RKO (cell line): ENCODE measurements at places on chromosomes 3 and 15.

DNA sequence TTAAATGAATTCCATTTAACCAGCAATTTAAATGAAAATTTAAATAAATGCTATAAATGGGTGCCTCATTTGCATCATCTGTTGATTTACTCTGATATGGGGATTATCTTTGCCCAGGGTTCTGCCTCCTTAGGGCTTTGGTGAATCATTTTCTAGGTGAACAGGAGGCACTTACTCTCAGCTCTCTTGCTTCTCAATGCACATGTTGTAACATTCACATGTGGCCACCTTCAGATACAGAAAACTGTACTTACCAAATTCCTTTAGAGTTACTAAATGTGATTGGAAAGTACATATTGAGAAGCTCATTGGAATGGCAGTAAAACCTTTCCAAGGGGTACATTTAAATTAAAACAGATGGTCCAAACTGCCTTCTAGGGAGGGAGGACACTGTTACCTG is 20.8 kb downstream of the GADL1 start:
- DNase-seq, result no peak

GRCh38 chr15:56929933-56930332 is 11.5 kb downstream of the TCF12 start:
- no peak for DNase-seq

- DNase-seq, result no peak
Observed at GRCh38 chr3:1195947-1196346, 103.1 kb downstream of the CNTN6 start.

DNA sequence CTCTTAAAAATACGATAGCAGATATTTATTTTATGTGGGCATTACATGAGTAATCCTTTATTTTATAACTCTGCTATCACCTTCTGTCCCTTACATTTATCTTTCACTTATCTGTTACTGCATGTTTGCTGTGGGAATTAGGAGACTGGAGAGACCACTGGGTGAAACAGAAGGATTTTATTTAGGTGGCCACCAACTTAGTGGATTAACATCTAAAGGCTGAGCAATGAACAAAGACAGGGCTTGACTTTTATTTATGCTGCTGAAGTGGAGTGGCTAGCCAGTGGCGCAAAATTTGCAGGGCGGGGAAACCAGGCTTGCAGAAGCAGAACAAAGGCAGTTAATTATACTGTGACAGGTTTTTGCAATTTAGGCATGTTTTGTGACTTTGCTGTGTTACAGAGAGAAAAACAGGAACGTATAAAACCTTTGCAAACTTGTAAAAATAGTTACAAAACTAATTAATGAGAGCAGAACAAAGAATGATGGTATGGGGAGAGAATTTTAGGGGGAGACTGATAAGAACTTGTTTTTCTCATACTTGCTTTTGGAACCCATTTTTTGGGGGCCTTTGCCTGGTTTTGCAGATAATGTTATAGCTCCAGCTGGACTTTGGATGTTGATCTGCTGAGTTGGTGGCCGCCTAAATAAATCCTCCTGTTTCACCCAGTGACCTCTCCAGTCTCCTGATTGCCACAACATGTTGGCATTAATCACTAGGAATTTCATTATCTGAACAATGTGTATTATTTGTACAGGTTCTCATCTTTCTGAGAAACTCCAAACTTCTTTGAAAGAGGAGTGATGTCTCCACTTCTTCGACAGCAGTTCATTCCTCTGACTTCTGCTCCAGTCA is 18.0 kb downstream of the KLHL24 start:
- no peak for DNase-seq

DNA sequence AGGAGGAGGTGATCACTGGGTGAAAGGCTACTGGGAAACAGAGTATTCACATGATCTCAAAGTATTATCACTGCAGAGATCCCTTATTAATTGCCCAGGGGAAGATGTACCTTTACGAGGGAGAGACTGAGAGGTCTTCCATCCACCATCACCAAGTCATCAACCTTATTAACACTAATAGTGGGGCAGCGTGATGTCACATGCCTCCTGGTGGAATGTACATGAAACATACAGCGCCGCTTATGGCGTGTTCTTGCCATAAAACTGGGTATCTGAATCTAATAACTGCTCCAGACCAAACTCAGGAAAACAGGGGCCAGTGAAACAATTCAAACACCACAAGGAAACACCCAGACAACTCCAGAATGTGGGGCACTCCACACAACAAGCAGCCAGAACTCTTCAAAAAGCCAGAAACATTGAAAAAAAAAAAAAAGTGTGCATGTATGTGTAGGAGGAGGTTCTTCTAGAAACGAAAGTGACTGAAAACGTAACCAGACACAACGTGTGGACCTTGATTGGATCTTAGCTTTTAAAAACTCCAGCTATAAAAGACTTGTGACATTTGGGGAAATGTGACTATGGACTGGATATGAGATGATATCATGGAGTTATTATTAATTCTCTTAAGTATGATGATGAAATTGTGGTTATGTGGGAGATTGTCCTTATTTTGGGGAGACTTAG is 4.6 kb downstream of the STIMATE start:
- DNase-seq, result no peak

DNA sequence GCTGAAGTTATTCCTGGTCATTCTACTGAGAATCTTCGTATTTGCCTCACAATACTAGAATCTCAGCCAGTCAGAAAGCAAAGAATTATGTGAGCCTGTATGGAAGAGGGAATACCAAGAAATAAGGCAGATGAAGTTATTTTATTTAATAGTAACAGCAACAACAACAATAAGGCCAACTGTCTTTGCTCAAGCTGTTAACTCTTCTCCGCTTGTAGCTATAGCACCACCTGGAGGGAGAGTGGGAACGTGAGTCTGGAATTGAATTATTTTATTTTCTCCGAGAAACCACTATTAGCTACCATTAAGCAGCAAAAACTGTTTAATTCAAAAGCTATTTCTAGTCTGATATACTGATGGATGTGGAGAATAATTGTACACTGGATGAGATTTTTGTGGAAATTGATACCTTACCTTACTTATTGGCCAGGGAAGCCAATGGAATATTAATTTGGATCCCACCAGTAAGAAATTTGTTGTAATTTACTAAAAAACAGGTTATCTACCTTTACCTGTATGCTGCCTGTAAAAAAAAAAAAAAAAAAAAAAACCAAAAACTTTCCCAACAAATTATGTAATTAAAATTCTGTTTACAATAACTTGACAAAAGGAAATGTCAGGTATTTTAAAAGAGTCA is 50.1 kb downstream of the CALML4 start:
- DNase-seq, result peak; percentile 57

DNA sequence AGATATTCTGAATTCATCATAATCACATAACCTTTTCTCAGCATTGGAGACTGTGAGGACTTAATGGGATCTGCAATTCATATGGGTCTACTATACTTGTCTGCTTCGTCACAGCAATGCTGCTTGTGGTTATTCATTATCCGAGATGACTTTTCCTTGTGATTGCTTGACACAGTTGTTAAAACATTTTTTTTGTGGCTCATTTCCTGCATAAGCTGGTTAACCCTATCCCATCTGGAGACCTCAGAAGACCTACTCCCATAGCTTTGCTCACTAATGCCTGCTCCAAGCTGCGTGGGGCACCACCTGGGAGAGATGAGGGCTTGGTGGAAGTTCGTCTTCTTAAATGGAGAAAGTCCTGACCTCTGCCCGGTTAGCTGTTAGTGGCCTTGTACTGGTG is 360.8 kb downstream of the CHST2 start:
- peak; percentile 49 for DNase-seq

DNA sequence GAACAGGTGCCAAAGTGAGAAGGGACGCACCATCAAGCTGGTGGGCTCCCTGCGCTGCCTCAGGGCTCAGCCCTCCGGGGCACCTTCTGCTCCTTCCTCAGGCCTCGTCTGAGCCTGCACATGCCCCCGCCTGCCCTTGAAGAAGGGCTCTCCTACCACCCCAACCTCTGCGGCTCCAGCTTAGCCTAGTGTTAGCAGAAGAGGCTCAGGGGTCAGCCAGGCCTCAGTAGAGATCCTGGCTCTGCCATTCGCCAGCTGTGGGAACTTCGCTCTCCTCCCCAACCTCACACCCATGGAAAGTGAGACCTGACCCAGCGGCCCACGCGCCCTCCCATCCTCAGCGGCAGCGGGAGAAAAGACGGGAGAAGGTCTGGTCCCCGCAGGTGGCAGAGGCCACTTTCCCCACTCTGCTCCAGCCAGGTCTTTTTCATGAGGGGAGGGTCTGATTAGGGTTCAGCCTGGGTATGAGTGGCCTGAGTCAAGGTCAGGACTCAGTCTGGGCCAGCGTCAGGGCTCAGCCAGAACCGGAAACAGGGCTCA is 8.2 kb downstream of the GRIP2 start:
- DNase-seq, result no peak

DNA sequence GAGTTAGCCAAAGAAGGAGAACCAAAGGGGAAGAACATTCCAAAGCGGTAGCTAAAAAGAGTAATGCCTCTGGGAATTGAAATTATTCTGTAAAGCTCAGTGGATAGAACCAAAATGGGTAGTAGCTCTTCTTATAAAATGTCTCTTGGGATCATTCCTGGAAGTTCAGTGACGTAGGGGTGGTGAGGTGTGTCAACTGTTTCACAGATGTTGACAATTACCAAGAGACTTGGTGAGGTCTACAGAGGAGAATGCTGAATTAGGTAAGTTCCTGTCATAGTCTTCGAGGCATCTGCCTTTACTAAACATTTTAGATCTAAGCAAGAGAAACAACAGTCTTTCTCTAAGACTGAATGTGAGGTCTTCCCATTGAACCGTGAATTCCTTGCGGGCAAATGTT is 67.8 kb downstream of the TPRG1 start:
- DNase-seq, result no peak

- DNase-seq, result no peak
Observed at GRCh38 chr15:95556866-95557225, 773.7 kb upstream of the NR2F2 start.

GRCh38 chr3:140980663-140981062 is 39.0 kb downstream of the SLC25A36 start:
- DNase-seq, result no peak

DNA sequence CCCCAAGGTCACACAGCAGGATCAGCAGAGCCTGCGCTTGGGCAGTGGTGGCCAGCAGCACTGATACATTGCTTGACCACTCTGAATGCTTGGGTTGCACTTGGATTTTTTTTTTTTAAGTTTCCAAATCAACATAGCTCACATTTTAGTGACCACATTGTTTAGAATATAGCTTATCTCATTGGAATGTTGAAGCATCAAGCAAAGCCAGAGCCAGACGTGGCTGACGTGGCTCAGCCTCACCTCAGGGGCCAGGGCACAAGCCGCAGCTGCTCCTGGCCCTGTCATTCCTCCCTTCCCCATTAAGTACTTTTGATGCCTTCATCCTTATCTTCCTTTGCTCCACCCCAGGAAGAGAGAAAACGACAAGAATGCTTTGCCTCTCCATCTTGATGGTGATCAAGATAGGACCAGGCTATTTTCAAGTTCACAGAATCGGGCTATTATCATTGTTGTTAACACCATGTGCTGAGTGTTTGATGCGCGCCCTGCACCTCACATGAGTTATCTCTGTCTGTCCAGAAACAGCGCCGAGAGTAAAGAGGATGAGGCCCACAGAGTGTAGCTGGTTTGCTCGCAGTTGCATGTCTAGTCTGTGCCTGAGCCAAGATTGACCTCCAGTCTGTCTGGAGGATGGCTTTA is 75.8 kb downstream of the AAGAB start:
- DNase-seq, result peak; percentile 66

- DNase-seq, result no peak
Observed at GRCh38 chr15:67181221-67181639, 73.2 kb downstream of the AAGAB start.

DNA sequence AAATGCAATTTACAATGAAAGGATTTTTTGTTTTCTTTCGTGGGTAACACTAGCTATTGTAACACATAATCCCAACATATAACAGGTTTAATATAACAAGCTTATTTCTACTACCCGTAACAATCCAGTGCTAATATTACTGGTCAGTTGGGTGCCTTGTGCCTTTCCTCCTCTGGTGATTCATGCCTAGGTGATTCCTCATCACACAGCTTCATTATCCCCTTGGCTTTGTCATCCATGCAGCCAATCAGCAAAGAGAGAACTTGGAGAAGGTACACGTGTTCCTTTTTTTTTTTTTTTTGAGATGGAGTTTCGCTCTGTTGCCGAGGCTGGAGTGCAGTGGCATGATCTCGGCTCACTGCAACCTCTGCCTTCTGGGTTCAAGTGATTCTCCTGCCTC is 30.7 kb downstream of the CHST14 start:
- DNase-seq, result peak; percentile 71

GRCh38 chr3:34008191-34008590 is 209.8 kb downstream of the PDCD6IP start:
- no peak for DNase-seq

DNA sequence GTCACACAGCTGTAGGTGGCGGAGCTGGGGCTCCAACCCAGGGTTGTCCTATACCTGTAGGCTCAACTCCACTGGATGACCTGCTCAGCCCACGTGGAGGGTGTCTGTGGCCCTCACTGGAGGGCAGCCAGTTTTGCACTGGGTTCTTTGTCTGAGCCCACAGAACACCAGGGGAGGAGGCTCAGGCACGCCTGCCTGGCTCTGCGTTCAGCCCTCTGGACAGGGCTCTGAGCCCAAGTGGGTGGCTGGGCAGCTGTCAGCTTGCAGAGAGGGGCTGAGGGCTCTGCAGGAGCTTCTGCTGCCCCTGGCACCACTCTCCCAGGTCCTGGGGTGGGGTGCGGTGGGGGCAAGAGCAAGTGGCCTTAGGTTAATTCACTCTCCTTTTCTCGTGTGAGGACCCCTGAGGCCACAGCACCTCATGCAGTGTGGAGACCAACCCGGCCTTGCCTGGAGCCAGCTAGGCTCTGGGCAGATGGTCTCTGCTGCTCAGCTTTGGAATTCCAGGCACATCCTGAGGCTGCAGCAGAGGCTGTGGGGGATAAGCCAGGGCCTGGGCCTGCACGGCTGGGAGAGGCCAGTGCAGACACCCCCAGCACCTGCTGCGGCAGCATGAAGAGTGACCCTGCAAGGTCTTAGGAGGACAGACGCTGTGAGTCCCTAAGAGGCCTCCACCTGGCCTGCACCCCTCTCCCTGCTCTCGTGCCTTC is 23.5 kb downstream of the DUSP7 start:
- DNase-seq, result no peak

DNA sequence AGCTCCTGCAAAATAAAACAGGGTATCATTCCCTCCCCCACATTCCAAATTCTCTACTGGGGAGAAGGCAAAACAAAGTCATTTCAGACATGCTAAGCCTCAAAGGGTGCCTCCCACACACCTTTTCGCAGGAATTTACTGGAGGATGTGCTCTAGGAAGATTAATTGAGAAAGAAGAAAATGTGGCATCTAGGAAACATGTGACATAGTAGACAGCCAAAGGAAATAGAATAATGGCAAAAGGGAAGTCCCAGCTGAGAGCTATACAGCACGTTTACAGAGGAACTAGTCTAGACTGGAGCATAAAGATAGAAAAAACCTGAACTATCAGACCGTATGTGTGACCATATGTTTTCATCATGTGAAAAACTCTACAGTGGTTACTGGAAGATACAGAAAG is 58.8 kb upstream of the MELTF start:
- no peak for DNase-seq

- peak; percentile 76 for DNase-seq
Observed at GRCh38 chr15:59191855-59192237, 14.8 kb upstream of the LDHAL6B start.

- DNase-seq, result no peak
Observed at GRCh38 chr15:77825546-77825945, 192.8 kb upstream of the LINGO1 start.

- DNase-seq, result no peak
Observed at GRCh38 chr3:15326037-15326436, 6.3 kb downstream of the SH3BP5 start.

GRCh38 chr3:72892081-72892775 is 4.4 kb downstream of the GXYLT2 start:
- DNase-seq, result no peak
